Activated CD4-positive, alpha-beta T cell treated with anti-CD3 and anti-CD28 coated beads, Interleukin-2, Interleukin-6, amounts not matched to agents 100 ng/mL and 50 ng/mL, durations not matched to agents 16 hours and 8 hours (primary cell): ENCODE measurements at places on chromosomes 11 and 22.

GRCh38 chr22:38820020-38820419 is 23.8 kb downstream of the NPTXR start:
- DNase-seq, result no peak

DNA sequence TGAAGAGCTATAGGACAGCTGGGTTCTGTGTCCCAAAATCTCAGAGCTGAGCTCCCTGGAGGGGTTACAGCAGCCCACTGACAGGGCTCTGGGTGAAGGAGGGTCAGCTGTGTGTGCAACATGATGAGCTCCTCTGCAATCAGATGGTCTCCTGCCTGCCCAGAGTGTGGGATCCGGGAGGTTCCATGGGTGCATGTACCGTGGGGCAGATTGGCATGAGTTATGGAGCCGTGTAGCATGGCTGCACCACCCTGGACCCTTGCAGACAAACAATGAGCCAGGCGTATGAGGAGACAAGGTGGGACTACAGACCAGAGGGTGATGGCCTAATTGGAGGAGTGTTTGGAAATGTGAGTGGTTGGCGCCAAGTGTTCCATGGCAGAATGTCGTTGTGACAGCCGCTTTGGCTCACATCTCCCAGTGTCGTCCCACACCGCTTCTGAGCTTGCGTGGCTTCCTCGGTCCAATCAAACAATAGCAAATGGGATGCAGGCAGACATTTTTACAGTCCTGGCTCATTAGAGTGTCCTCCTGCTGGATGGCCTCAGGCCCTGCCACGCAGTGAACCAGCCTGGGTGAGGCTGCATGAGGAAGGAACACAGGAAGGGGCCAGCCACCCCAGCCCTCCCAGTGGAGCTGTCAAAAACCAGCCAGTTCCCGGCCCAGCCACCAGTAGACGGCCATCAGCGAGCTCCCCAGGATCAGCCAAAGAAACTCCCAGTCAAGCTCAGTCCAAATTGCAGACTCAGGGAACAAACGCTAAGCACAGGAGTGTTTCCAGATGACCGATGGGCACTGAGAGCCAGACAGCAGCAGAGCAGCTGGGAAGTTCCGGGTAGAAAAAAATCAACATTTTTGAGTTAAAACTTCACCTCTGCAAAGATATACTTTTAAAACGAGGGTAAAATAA is 1066.9 kb downstream of the BRD1 start:
- DNase-seq, result no peak

DNA sequence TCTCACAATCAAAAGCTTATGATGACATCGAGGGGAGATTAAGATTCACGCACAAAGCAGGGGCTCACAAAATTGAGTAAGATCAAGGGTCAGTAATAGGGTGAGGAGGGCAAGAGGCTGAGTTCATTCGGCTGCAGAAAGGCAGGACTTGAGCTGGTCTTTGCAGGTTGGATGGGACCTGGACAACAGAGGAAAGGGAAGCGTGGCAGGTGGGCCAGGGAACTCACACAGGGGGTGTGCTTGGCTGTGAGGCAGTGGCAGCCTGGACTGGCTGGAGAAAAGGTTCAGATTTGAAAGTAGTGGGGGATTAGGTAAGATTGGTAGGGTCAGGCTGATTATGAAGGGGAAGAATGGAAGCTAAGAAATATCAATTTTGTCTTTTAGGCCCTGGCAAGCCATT is 161.6 kb downstream of the PKNOX2 start:
- no peak for DNase-seq

DNA sequence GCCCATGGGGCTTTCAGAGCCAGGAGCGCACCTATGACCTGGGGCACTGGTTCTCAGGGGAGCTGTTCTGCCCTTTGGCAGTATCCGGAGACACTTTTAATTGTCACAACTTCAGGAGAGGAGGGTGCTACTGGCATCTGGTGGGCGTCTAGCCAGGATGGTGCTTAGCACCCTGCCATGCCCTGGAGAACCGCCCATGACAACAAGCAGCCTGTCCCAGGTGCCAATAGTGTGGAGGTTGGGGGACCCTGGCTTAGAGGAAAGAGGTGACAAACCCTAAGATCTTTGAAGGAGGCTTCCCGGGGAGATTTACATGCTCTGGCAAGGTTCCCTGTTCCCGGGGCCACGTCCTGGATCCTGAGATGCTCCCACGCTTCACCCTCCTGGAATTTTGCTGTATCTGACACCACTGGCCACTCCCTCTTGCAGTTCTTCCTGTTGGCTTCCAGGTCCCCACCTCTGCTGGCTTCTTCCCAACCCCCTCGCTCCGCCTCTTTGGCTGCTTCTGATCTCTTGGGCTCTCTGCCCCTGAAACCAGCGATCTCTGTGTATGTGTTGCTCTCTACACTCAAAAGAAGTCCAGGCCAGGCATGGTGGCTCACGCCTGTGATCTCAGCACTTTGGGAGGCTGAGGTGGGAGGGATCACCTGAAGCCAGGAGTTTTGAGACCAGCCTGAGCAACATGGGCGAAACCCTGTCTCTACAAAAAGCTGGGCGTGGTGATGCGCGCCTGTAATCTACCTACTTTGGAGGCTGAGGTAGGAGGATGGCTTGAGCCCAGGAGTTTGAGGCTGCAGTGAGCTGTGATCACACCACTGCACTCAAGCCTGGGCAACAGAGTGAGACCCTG is 31.1 kb downstream of the FADS3 start:
- no peak for DNase-seq

- DNase-seq, result peak; percentile 64
These were observed 157.0 kb upstream of the TIMP3 start for GRCh38 chr22:32644252-32645100.

GRCh38 chr22:45091254-45091854 is 72.4 kb upstream of the NUP50 start:
- DNase-seq, result no peak

DNA sequence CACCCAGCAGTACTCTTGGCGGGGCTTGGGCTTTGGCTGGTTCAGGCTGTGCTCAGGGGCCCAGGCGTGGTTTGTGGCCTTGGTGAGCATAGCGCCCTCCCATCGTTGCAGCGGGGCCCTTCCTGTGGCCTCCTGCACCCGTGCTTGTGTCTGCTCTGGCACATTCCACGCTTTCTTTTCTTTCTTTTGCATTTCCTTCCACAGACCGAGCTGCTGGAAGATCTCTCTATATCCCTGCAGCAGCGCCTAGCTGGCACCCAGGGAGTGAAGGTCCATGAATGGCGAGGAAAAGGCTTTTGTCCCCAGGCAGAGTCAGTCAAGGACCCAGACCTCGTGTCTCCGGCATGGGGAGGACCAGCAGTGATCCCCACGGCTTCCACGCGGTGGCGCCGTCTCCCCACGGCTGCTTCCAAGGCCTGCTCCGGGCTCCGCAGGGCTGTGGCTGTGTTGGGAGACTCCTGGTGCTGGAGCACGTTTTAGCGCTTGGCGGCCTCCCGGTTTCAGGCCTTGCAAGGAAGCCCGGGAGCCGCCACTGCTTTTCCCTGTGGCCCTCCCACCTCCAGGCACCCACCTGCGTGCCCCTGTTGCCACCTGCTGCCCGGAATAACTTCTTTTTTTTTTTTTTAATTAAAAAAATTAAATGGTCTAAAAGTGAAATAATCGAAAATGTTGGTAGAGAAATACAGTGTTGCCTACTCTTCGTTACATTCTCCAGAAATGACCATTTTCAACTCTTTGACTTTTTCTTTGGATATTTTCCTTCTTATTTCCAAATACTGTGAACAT is 28.5 kb downstream of the GLB1L2 start:
- peak; percentile 87 for DNase-seq

- DNase-seq, result no peak
These were observed 851.3 kb downstream of the TBC1D22A start for GRCh38 chr22:47613606-47614350.

DNA sequence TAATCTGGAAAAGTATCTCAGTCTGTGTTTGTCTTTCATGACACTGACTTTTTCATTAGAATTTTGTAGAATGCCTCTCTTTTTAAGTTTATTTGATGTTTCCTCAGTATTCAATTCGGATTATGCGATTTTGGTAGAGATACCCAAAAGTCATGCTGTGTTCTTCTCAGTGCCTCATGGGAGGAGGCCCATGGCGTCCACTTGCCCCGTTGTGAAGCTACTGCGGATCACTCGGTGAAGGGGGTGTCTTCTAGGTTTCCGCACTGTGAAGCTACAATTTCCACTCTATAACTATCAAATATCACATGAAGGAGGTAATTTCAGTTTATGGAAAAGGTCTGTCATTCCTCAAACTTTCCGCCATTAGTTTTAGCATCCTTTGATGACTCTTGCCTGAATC is 794.0 kb downstream of the TBC1D22A start:
- DNase-seq, result no peak

GRCh38 chr11:67605231-67606011 is 1.3 kb upstream of the NDUFV1 start:
- DNase-seq, result no peak

DNA sequence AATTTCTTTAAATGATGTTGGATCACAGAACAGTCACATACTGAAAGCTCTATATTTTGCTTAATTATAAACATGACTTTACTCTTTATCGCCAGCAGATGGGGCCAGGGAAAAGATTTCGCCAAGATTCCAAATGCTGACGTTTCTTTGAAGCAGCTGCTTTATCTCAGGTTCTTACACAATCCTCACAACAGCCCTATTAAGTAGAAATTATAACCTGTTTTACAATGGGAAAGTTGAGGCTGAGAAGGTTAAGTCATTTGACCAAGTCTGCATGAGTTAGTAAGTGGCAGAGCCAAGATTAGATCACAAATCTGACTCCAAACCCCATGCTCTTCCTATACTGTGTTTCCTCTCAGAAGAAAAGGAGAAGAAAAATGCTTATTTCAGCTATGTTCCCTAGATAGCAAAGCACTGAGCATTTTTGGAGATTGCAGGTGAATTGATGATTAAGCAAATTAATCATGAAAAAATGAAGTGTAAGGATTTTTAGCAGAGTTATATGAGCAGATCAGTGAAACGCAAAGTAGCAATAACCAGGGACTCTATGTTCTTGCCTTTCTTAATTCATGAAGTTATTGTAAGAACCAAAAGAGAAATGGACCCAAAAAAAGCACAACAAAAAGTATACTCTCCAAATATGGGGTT is 79.0 kb downstream of the AASDHPPT start:
- peak; percentile 26 for DNase-seq

- no peak for DNase-seq
These were observed 22.2 kb downstream of the TREH start for GRCh38 chr11:118657238-118657637.

GRCh38 chr11:114909866-114910265 is 231.5 kb downstream of the NXPE2 start:
- DNase-seq, result no peak

DNA sequence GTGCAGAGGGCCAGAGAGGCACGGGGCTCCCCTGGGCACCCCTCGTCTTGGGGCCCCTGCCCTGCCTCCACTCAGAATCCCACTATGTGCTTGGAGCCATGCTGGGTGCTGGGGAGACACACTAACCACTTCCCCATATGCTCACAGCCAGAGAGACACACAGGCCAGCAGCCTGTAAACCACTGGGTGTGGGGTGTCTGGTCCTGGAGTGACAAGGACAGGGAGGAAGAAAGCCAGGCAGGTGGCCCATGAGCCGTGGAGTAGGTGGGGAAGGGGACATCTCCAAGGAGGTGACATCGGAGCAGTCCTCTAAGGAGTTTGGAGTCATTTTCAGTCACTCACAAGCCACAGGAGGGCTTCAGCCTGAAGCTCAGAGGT is 58.9 kb downstream of the CDKN1C start:
- DNase-seq, result no peak

- DNase-seq, result no peak
These were observed 75.7 kb upstream of the E2F8 start for GRCh38 chr11:19316434-19316833.

- peak; percentile 44 for DNase-seq
These were observed 22.1 kb downstream of the GGTLC2 start for GRCh38 chr22:22666307-22667091.

DNA sequence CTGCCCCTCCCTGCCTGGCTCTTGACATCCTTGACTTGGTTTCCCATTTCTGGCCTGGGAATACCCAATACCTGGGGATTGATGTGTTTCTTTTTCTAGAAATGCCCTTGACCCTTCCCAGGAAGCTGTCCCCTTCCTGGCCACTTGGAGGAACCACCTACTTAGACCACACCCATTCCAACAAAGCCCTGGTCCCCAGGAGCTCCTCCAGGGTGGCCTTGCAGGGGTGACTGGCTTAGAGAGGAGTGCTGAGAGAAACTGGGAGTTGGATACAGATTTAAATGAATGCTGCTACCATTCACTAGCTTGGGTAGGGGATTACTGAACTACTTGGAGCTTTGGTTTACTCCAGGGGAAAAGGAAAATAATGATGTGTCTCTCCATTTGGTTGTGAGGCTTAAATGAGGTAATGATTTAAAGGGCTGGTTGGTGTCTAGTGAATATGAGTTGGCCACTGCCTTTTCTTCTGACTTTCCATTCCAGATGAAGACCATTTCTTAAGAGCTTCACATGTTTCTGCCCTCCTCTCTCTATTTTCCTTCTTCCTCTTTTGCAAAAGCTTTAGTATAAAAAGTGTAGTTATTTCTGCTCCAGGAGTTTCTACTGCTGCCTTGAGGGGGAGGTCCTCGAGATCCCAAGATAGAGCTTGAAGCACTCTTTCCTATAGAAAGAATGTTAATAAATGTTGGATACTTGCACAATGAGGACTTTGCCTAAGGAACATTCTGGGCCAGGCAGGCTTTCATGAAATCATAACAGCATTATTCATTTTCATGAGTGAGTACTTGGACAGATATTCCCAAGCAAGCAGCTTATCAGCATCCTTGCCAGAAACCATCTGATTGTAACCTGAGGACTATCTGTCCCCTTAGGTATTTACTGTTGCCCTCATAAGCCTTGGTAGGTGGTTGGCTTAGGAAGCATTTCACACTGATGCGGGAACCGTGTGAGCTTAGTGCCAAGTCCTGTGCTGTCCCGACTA is 22.4 kb downstream of the PANX1 start:
- no peak for DNase-seq

- no peak for DNase-seq
These were observed 59.1 kb downstream of the CLMP start for GRCh38 chr11:123135863-123136446.

DNA sequence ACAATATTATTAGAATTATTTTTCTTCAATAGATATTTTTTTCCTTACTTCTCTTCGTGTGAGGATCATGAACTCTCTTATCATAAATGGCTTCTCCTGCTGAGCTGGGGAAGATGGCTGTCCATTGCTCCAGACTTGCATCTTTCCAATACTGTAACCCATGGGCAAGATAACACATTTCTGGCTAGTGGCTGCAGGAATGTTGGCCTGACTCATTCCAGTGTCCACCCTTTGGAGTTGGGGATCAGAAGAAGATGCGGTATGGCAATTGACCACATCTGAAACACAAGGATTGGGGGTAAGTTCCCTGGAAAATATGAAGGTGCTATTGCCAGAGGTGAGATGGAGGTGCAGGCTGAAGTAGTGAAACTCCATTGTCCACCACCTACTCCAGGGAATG is 92.8 kb downstream of the FAR1 start:
- no peak for DNase-seq
